Esophagus mucosa (tissue), 1 donor: ENCODE measurements at places on chromosomes 7 and 10. TPM values are rescaled to one million over a fixed set of nuclear protein-coding genes. Genes with fewer than 3 reads are reported as not detected.

DNA sequence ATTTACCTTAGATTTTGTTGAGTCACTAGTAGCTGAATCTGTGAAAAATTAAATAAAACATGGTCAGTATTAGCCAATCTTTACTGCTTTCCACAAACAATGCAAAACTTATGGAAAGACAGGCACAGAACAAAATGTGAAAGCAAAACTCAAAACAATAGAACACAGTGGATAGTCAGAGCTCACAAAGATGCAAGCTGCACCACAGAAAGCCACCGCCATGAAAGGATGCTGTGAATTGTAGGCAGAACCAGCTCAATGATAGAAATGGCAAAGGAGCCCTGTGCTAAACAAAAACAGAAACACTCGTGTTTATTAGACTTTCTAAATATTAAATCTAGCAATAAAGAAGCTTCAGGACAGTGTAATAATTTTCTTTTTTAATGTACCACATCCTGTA, 134.4 kb downstream of the ARHGAP21 start:
- ATAC-seq: no peak

DNA sequence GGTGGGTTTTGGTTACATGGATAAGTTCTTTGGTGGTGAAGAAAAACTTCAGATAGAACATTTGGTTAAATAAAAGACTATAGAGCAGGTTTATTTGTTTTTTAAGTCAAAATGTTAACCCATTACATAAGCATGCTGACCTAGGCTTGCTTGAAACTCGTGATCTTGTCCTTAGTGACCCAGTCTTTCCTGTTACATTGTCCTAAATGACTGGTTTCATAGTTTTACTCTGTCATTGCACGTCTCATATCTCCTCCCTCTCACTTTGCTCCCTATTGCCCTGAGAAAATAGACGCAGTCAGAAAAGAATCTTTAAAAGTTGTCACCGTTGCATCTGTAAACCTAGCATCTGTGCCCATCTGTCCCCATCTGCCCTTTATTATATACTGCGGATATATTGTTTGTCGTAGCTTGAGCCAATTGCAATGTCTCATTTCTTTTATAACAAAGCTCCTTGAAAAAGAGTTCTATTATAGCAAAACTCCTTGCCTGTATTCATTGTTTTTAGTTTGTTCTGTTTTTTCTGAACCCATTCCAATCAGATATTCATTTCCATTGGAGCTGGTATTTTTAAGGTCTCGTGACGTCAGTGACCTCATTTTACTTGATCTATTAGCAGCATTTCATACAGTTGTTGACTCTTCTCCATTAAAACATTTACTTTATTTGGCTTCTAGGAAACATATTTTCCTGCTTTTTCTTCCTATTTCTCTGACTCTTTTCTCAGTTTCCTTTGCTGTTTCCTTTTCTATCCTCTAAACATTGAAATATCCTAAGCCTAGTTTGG, 57.3 kb downstream of the HELLS start:
- ATAC-seq: no peak

DNA sequence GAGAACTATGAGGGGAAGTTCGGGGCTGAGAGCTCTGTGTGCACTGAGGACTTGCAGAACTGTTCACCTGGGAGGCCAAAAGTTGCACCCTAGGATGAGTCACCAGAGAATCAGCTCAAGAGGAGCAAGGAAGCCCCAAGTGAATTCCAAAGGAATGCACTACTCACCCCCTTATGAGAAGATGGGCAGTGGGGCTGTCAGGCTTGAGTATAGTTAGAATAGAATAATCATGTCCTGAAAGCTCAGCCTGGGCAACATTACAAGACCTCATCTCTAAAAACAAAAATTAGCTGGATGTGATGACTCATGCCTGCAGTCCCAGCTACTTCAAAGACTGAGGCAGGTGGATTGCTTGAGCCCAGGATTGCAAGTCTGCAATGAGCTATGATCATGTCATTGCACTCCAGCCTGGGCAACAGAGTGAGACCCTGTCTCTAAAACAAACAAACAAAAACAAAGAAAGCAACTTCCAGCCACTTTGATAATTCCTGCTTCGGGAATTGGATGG, 30.0 kb downstream of the MAP3K8 start:
- ATAC-seq: peak; percentile 63

The CPN1 gene
- total RNA-seq: not detected

- ATAC-seq: no peak
Measured at GRCh38 chr7:2985866-2986265, 57.8 kb downstream of the CARD11 start.

- no peak for ATAC-seq
Measured at GRCh38 chr10:19316204-19316870, 267.7 kb downstream of the MALRD1 start.
